Fibroblast of the aortic adventitia (primary cell): ENCODE measurements at places on chromosomes 7 and 10. TPM values are rescaled to one million over a fixed set of nuclear protein-coding genes. Genes with fewer than 3 reads are reported as not detected.

DNA sequence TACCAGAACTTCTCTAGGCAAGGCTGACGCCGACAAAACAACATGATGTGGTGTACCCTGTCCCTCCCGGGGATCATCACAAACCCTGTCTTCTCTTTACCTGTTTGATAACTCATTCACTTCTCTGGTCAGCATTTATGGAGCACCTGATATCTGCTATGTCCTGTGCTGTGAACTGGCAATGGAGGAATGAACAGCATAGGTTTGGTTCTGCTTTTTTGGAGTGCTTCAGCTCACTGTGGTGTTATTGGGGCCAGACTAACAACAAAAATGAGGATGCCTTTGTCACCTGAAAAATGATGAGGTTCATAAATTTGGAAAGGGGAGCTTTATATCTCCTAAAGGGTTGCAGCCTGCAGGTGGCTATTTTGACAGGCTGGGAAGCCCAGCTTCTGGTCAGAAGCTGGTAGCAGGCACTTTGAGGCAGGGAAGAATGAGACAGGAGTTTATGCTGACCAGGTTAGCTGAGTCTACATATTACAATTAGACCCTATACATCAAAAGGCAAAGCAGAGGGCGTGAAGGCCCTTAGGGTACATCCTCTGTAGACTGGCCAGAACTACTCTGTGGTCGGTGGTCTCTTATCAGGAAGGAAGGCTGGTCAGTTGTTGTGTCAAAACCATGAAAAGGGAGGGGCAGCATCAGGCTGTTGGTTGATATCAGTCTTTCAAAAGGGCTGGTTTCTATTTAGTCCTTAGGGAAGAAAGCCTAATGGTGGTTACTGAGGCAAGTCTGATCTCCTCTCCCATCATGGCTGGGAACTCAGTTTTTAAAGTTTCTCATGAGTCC lies 42.3 kb downstream of the SH2D4B start:
- no peak for DNase-seq

DNA sequence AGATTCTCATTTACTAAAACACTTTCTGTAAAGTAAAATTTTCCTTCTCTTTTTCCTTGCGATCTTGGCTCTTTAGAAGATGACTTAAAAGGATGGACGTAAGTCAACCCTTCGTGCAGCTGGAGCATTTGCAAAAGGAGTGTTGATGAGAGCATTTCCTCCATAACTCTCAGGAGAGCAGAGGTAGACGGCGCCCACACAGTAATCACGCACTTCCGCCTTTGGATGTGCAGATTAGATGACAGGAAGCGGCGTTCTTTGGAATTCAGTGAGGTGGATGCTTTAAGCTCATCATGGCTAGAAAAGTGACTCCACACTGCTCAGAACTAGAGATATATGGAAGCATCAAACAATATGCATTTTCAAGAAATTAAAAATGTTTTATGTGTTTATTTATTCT lies 43.0 kb upstream of the NPS start:
- DNase-seq = no peak

- DNase-seq = no peak
Measured at GRCh38 chr10:86056672-86057071, 309.9 kb downstream of the GRID1 start.

DNA sequence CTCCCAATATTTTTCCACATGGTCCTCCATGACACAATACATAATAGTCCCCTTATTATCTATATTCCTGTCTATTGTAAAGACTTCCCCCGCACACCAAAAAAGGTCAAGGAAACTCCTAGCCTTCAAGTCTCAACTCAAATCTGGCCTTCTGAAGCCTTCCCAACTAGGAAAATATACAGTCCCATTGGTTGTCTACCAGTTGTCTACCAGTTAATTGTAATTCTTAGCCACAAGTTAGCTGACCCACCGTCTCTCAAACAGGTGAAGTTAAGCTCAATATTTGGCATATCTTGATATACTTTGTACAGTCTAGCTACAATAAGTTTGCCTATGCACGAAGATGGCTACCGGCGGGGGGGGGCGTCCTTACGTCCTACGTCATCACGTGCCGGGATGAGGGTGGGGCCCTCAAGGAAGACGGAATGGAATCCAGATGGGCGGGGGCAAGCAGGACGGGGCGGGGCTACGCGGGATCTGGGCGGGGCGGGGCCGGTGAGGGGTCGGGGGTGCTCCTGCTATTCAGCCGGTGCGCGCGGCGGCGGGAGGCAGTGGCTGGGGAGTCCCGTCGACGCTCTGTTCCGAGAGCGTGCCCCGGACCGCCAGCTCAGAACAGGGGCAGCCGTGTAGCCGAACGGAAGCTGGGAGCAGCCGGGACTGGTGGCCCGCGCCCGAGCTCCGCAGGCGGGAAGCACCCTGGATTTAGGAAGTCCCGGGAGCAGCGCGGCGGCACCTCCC lies at the start of gene AHR:
AHR (plus strand) TSS at position 551 of the 738 bp plus-strand sequence. CDS start 613 bp downstream, outside the sequence.
- peak; percentile 96 for DNase-seq

DNA sequence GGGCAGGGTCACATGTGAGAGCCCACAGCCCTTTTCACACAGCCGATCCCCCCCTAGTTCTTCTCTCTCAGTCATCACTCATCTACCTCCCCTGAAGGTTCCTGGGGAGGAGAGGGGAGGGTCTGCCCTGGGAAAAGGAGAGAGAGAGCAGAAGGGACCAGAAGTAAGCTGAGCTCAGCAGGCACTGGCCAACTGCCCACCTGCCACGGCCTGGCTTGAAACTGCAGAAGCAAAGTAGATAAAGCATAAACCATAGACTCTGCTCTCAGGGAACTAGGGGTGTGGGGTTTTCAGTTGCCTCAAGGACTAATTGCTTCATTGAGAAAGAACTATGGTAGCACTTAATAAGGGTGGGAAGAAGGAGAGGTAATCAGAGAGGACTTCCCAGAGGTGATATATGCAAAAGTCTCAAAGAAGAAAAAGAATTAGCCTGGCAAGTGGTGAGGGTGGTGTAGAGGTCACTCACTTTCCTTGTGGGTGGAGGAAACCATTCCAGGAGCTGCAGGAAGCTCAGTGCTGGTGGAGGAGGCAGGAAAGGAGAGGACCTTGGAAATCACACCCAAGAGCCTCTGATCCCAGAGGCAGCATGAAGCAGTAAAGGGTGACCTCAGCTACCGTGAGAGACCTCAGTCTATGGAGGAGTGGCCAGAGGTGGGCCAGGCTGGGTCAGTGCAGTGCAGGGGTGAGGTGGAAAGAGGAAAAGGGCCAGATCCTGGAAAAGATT lies 17.2 kb downstream of the PILRA start:
- no peak for DNase-seq

GRCh38 chr7:137935884-137936508 lies 65.9 kb downstream of the CREB3L2 start:
- no peak for DNase-seq

DNA sequence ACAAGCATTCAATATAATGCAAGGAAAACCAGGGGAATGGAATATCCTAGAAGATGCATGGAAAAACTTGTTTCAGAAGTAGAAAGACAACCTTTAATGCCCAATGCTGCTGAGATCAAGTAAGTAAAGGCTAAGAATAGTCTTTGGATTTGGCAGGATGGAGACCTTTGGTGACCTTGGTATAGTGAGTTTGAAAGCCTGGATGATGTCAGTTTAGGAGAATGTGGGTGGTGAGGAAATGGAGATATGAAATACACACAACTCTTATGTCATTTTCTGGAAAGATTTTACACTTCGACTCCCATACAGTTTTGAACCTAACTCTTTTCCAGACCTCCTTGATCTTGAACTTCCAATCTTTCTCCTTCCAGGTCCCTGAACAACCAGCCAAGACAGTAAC lies 185.7 kb downstream of the TFEC start:
- DNase-seq = peak; percentile 59

IL2RA gene
- not detected in 2 replicates for total RNA-seq

DNA sequence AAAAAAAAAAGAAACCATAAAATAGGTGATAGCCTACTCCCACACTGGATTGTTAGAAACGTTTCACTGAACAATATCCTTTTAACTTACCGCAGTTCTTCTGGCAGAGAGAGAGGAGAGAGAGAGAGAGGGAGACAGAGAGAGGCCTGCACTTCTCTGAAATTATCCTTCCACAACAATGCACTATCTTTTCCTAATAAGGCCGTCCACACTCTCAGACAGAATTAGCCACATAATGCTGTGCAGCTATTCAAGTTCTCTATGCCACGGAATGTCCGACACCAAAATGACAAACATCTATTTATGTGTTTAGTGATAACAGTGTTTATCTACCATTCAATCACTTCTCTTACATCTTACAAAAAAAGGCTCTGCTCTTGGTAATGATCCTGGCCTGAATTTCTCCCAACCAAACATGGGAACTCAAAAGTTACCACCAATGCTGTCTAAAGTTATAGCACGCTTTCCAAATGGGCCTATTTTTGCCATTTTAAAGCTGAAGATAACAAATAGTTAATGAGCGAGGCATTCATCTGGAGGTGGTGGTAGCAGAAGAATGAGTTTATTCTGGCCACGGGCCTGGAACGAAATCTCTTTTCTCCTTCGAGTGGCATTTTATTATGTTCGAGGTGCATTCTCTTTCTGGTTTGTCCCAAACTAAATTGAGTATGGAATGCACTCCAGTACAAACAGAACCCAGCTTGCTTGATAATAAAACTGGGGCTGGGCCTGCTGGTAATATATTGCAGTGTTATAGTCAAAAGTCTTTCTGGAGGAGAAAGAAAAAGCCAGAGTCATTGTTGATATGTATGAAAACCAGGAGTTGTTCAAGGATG lies 160.2 kb upstream of the SVIL start:
- peak; percentile 77 for DNase-seq

DNA sequence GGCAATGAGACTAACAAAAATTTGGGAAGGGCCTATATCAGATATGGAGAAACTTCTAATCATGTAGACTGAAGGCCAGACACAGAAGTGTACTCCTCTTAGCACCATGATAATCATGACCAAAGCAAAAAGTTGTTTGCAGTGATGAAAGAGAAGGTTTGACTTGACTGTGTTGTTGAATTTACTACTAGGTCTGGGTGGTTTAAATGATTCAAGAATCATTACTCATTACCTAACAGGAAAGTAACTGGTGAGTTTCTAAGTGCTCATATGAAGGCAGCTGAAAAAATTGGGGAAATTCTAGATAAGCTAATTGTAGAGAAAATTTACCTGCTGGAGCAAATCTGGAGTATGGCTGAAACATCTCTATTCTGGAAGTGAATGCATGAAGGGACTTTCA lies 451.5 kb upstream of the SORCS1 start:
- DNase-seq = no peak

- DNase-seq = no peak
Measured at GRCh38 chr10:7030134-7030855, 380.5 kb downstream of the SFMBT2 start.

DNA sequence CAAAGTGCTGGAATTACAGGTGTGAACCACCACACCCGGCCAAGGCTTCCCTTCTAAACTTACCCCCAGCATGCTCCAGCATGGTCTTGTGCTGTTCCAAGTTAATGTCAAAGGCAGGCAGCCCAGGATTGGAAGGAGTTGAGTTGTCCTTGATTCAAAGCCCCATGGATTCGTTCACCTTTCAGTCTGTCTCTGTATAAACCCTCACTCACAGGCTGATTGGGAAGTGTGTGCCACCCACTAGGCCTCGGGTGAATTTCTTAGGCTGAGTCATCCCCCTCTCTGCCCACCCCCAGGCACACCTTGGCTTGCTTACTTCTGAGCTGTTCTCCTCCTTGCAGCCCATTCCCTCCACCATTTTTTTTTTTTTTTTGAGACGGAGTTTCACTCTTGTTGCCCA lies 13.3 kb upstream of the PRDX3 start:
- no peak for DNase-seq

DNA sequence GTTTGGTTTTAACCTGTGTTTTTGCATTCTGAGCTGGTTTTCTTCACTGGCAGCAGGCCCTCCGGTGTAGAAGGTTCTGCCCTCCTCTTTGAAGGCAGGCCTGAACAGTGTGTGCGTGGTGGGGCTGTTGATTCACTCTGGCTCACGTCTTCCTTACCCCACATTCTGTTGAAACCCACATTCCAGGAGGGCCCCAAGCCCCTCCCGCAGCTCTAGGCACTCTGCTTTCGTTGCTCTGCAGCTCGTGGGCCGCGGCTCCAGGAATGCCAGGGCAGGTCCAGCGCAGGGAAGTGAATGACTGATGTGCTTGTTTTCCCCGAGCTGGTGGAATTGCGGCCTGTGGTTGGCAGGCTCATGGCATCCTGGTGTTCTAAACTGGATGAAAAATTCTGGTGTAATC lies 49.0 kb downstream of the HTRA1 start:
- no peak for DNase-seq

ASZ1 gene
- total RNA-seq = not detected in 2 replicates
